ENCODE measurements at places on chromosomes 12 and 14.

DNA sequence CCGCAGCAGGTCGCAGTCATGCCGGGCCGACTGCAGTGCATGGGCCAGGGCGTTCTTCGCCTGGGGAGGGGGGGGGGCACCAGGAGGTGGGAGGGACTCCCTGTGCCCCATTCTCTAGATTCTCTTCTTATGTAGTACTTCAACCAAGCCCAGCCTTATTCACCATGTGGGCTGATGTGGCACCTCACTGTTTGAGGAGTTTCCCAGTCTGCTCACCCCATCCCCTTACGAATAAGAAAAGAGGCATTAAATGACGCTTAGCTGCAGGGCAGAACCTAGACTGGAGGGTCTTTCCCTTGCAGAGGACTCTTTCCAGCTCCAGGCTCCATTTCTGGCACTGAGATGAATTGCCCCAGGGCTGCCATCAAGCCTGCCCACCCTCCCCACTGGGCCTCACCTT lies 12.2 kb downstream of the CMTM5 start:
- no peak for DNase-seq

DNA sequence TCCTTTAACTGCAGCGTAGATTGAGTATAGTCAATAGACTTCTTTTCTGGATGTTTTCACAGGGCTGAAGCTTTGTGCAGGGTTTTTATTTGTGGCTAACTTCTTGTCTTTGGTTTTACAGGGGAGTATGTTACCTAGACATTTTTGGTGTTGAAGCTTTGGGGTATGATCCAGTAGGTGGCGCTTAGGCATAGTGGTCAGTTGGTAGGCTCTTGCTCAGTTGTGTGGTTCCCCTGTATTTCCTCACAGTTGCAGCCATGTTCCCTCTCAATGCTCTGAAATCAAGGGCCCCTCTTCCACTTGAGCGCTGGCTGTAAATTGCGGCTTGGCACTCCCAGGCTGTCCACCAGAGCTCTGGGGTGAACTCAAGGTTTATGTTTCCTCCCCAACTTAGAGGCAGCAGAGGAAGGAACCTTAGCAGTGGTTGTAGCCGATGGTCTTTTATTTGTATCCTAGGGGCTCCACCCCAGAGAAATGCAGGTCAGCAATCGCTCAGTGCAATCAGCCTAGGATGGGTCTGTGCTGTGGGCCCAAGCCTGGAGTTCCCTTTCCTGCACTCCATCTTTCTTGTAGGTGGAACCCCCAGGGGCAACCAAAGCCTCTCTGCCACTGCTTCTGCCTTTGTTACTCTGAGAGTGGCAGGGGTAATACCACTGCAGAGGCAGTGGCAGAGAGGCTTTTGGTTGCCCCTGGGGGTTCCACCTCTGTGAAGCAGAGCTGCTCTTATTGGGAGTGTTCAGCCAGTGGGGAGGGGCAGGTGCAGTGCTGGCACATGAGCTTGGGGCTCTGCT lies 55.1 kb downstream of the CMAS start:
- peak; percentile 49 for DNase-seq

- DNase-seq: no peak
Measured at GRCh38 chr12:52382854-52383253, 2.6 kb downstream of the KRT84 start.

GRCh38 chr12:31897781-31898503 lies 61.3 kb upstream of the RESF1 start:
- peak; percentile 37 for DNase-seq

GRCh38 chr12:108572166-108572790 lies 9.9 kb downstream of the ISCU start:
- DNase-seq: no peak

DNA sequence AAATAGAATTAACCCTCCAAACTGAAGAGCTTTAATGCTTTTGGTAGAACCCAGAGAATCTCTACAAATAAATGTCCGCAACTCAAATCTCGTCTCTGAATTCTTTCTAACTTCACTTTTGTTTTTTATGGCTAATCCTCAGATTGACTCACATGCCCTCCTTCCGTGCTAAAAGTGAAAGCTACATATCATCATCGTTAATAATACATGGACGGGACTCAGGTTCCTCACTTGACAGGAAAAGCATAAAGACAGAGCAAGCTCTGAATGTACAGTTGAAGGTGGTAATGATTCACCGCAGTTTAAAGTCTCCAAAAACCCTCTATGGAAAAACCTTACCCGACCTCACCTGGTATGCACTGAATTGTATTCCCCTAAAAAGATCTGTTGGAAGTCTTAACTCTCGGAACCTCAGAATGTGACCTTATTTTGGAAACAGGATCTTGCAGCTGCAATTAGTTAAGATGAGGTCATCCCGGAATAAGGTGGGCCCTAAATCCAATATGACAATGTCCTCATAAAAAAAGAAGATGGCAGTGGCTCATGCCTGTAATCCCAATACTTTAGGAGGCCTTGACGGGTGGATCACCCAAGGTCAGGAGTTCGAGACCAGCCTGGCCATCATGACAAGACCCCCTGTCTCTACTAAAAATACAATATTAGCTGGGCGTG lies 147.4 kb upstream of the FOXN3 start:
- no peak for DNase-seq

- DNase-seq: peak; percentile 60
Measured at GRCh38 chr14:52068615-52069306, at the start of gene NID2. Gene NID2 (minus strand): TSS chr14:52069059. CDS start chr14:52068994, 65 bp downstream.

DNA sequence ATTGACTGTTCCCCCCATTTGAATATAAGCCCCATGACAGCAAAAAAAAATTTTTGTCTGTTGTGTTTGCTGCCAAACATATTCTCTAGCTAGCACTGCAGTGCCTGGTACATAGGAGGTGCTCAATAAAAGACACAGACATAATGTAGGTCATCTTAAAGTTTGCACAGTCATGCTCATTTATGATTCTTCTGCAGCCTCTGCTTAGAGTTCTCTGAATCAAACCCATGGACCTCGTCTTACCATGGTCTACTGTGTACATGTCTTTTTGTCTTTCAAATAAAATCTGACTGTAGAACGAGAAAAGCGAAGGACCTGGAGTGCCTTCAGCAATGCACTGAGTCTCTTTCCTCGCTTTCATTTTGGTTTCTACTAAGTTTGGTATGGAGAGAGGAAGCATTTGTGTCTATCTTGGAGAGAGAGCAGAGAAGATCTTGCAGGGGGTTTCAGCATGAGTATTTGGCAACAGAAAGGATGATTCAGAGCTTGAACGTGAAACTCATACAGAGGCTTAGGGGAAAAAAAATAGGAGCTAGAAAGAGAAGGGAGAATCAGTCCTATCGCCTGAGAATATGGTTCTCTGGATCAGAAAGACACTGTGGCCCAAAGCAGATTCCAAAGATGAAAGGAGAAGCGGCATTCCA lies 38.8 kb upstream of the TMCC3 start:
- DNase-seq: no peak

GRCh38 chr12:98595243-98595988 lies 1.9 kb downstream of the SLC25A3 start:
- peak; percentile 59 for DNase-seq

DNA sequence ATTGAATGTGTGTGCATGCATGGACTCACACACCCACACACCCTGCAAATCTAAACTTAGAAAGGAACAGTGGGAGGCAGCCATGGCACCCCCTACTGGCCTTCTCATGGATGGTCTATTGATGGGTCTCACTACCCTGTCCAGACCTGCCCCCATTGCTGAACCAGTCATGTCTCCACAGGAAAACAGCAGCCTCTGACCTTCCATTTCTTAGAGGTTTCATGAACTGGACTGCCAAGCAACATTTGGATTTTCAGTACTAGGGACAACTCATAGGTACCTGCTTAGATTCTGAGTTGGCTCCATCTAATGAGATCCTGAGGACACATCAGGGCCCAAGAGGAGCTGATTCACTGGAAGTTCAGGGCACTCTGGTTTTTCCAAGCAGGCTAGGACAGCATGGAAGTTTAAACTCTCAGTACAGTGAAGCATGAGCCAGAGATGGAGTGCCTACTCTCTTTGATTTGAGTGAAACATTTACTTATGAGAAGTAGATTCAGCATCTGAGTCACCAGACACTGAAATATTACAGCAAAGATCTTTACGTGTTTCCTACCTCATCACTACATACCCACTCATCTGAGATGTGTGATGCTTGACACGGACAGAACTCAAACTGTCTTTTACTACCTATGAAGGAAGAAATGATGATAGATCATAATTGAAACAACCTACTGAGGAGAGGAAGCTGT lies 98.9 kb upstream of the PLEKHG7 start:
- peak; percentile 10 for DNase-seq

- no peak for DNase-seq
Measured at GRCh38 chr14:93708800-93709199, 79.5 kb downstream of the PRIMA1 start.

DNA sequence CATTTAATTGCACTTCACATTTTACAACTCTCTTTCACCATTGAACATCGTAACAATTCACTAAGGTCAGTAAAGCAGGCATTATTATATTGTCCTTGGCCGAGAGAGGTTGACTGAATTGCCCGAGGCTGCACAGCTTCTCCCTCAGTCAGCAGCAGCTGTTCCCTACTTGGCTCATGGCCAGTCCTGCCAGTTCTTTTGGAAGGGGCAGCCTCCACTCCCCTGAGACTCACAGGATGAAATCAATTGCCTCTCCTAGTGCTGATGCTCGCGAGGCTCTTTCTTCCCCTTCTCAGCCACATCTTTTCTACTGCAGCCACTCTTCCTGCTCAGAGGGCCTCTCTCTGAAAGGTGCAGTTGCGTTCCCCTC lies 79.9 kb upstream of the KCNA1 start:
- no peak for DNase-seq

GRCh38 chr14:99540196-99541032 lies 59.2 kb downstream of the CCNK start:
- DNase-seq: no peak

GRCh38 chr14:20118795-20119194 lies 8.3 kb downstream of the OR4K17 start:
- DNase-seq: no peak

DNA sequence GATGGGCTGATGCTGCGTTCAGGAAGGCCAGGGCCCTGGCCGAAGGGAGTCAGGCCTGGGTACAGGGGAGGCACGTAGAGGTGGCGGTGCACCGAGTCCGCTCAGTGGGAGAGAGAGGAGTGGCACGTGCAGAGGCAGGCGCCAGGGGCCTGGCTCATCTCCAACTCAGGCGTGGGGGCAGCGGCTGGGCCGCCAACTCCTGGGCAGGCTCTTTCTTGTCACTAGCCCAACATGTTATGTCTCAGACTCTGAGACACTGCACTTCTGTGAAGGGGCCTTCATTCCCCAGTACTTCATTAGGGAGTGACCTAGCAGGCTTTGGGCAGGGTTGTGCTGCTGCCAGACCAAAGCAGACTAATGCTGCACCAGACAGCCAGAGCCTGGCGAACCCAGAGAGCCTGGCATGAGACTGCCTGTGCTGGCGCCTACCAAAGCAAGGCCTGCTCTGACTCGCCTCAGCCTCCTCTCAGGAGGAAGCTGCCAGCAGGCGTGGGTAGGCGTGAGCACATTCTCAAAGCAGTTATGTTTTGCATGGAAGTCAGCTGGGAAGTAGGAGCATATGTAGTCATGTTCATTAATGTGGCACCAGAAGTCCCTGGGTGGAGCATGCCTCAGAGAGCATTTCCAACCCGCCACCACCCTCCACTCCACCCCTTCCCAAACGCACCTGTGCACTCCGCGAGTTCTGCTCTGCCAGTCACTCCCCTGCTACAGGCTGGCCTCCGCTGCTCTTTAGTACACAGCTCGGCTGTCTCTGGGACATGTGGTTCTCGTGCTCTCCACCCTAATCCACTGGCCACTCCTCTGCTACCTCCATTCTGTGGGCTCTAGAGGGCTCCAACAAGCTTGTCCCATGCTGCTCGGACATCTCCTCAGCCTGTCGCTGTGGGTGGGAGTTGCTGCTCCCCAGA lies 9.7 kb downstream of the CKB start:
- no peak for DNase-seq

DNA sequence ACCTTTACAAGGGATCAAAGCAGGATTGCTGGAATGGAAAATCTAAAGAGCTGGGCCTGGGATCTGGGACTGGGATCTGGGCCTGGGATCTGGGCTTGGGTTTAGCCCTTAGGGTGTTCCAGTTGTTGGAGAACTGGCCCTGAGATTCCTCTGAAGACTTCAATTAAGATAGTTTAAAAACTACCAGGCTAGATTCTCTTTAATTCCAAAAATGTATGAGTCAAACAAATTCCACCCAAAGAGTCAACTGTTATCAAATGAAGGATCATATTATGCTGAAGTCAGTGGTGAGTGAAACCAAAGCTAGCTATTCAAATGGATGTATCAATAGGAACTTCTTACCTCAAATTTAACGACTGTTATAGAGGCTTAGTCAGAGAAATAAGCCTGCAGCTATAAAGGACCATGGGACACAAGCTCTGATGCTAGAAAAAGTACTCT lies 40.5 kb downstream of the LIMA1 start:
- no peak for DNase-seq
